ENCODE measurements at places on chromosomes 13 and 19.
A peak's percentile ranks its signal among the peaks of the same experiment; 100 is the strongest.

- no peak for DNase-seq
Observed at GRCh38 chr19:42397263-42398166, 7.4 kb upstream of the CNFN start.

DNA sequence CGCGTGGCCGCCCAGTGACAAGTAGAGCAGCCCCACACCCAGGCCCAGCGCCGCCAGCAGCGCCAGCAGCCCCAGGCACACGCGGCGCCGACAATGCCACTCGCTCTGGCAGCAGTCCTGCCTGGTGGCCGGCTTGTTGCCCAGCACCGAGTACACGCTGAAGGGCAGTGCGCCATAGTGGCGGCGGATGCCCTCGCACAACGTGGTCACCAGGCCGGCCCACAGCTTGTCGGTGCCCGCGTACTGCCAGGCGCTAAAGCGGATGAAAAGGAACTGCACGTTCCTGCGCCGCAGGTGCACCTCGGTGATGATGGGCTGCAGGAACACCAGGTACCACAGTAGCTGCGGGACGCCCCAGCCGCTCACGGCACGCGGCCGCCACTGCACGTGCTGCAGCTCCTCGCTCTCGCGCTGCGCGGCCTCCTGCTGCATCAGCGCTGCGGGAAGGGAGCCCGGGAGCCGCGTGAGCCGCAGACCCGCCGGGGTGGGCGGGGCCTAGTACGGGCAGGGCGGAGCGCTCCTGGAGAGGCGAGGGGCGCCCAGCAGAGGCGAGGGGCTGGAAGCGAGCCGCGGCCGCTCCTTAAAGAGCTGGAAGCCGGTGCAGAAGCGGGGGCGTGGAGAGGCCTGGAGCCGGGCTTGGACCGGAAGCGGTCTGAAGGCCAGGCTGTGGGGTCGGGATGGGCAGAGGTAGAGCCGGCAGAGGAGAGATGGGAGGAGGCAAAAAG is 7.3 kb downstream of the NKPD1 start:
- peak; percentile 70 for DNase-seq

GRCh38 chr19:4970558-4971423 is 1.9 kb downstream of the KDM4B start:
- no peak for DNase-seq

DNA sequence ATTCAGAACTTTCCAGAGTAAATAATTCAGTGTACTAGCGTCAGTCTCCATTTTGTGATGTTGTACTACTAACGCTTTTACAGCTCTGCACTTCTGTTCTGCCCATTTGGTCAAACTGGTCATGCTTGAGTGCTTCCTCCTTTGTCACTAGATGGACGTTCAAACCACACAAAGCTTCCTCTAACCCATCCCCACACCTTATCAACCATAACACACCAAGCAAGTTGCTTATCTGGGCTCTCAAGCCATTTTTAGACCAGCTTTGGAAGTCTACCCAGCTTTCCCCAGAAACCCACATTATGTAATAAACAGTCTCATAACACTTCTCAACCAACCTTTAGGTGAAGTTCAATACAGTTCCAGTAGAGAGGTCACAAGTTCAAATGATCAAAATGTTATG is 2.3 kb upstream of the ZNF347 start:
- DNase-seq = no peak

DNA sequence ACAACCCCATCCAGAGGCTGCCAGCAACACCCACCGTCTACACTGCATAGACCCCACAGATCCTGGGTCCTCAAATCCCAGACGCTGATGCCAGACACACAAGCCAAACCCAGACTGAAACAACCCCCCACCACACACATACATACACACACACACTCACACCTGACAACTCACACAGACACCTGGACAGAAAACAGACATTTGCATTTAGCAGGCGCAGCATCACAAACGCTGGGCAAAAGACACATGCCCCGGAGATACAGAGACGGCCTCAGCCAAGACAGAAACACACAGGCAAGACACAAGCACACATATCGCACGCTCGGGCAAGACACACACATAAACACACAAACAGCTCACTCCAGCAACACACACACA is 1.3 kb downstream of the BBC3 start:
- no peak for DNase-seq
